Cerebellum (tissue), 4 donors: ENCODE measurements at places on chromosomes 11 and 22. TPM values are rescaled to one million over a fixed set of nuclear protein-coding genes. Genes with fewer than 3 reads are reported as not detected.

Gene GTSE1
- total RNA-seq: 6.2 TPM

Gene MYO18B
- 0.36 TPM for total RNA-seq

Gene TUB
- total RNA-seq: 76.3 TPM

Gene POU2AF3
- 0.73 TPM for total RNA-seq

Gene TRIM51G
- total RNA-seq: not detected
